ENCODE measurements at places on chromosomes 4 and X. TPM values are rescaled to one million over a fixed set of nuclear protein-coding genes. Genes with fewer than 3 reads are reported as not detected.

RBM10 gene
- total RNA-seq = 36.6 TPM

TMPRSS11F gene
- 0.10 TPM for total RNA-seq

CT45A5 gene
- 0.29 TPM for total RNA-seq

USP38 gene
- 13.3 TPM for total RNA-seq

CT47B1 gene
- total RNA-seq = not detected

VCX2 gene
- not detected for total RNA-seq

All from RPMI7951 (cell line).